Activated CD4-positive, alpha-beta memory T cell treated with anti-CD3 and anti-CD28 coated beads for 36 hours (primary cell): ENCODE measurements at places on chromosomes 12 and 14. TPM values are rescaled to one million over a fixed set of nuclear protein-coding genes. Genes with fewer than 3 reads are reported as not detected.

The KRT75 gene
- total RNA-seq = not detected

The KRT1 gene
- not detected for total RNA-seq

The ADCY4 gene
- total RNA-seq = 1.6 TPM

The ELK3 gene
- 24.1 TPM for total RNA-seq

The CFL2 gene
- 7.6 TPM for total RNA-seq

DNA sequence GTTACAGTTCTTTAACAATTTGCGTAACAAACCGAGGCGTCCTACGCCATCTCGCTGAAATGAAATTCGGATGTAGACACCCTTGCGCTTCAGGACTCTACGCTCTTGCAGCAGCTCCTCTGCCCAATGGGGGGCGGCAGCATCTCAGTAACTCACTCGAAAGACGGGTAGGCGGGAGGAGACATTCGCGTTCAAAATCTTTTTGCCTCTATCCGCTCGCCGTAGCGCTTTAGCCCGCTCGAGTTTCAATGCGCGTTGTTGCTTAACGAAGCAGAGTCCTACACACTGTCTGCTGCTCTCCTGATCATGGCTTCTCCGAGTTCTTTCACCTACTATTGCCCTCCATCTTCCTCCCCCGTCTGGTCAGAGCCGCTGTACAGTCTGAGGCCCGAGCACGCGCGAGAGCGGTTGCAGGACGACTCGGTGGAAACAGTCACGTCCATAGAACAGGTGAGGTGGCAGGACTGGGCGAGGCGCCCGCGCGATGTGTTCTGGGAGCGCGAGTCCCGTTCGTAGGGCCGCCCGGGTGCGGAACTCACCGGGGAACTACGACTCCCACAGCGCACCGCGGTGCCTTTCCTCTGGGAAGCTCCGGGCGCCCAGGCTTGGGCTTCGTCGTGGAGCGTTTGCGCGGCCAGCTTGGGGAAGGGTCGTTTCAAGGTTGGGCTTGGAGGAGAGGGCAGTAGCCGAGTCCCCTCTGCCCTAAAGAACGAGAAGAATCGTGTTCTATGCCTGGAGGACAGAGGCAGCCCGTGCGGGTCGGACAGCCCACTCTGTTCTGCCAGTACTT, at the start of gene FNTB:
FNTB (plus strand) TSS at position 248 of the 790 bp plus-strand sequence; CDS start at position 307, 59 bp downstream.
- peak within 1 kb of the TSS; percentile 98 for H3K27ac ChIP-seq
- peaks cover 39% of the 10 kb centered on the region for H3K4me1 ChIP-seq
- peak; percentile 95 for DNase-seq
- H3K4me3 ChIP-seq = peak within 1 kb of the TSS; percentile 98
- no peaks in the 10 kb centered on the region for H3K27me3 ChIP-seq
- H3K36me3 ChIP-seq = peaks cover 3% of the 10 kb centered on the region

DNA sequence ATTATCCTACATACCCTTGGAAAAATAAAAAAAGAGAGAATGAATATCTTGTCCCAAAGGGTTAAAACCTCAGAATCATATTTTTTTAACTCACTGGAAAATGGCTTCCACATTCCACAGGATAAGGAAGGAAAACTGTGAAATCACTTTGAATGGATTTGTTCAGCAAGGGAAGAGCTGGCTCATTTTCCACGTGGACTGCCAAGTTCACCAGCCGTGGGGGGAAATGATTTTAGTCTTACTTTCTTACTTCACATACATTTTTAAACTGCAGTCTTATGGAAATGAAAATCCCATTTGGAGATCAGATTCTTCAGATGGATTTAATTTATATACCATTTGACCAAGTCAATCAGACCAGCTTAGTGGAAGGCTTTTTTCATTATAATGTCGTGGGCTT, 29.9 kb upstream of the AEBP2 start:
- H3K27ac ChIP-seq = no peak overlapping the region
- peaks cover 3% of the 10 kb centered on the region for H3K4me1 ChIP-seq
- no peaks in the 10 kb centered on the region for H3K36me3 ChIP-seq
- DNase-seq = no peak

- no peak for DNase-seq
- H3K4me1 ChIP-seq = no peaks in the 10 kb centered on the region
- H3K27ac ChIP-seq = no peak overlapping the region
These were observed 8.8 kb upstream of the CCDC85C start for GRCh38 chr14:99612738-99613330.

- peaks cover 6% of the 10 kb centered on the region for H3K36me3 ChIP-seq
- no peak for DNase-seq
- no peak overlapping the region for H3K4me3 ChIP-seq
- H3K27me3 ChIP-seq = no peaks in the 10 kb centered on the region
These were observed 30.6 kb downstream of the CHGA start for GRCh38 chr14:92953526-92953925.

DNA sequence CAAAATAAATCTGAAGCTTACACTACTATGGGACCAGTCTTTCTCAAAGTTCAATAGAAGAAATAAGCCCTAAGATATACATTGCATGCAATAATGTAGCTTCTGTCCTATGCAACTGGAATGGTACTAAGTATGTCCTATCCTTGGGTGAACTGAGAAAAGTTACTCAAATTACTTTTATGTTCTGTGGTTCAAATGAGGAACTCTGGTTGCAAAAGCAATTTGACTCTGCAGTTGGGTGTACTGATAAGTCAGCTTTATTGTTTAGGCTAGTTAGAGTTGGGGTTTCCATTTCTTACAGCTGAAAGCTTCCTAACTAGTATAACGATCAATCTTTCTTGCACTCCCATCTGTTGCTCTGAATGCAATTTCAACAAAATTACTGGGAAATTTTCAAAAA, 29.2 kb downstream of the GPR135 start:
- no peaks in the 10 kb centered on the region for H3K4me1 ChIP-seq
- no peak overlapping the region for H3K27ac ChIP-seq
- no peak overlapping the region for H3K4me3 ChIP-seq
- DNase-seq = no peak
- H3K36me3 ChIP-seq = no peaks in the 10 kb centered on the region
- no peaks in the 10 kb centered on the region for H3K27me3 ChIP-seq

DNA sequence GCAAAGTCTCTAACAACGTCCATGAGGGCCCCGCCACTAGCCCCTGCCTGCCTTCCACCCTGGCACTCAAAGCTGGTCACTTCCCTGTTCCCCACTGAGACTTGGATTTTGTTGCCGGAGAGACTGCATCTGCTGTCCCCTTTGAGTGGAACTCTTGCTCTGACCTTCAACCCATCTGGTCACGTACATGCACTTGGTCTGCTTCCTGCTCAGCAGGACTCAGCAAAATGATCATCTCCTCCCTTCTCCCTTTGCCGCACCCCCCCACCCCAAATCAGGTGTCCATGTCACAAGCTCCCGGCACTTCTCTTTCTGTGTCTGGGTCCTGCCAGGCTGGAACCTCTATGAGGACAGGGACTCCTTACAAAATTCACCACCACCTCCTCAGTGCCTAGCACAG, 180.9 kb downstream of the CHST11 start:
- H3K27me3 ChIP-seq = no peaks in the 10 kb centered on the region
- DNase-seq = no peak
- peaks cover 54% of the 10 kb centered on the region for H3K4me1 ChIP-seq

GRCh38 chr12:77236066-77236465, 170.7 kb upstream of the E2F7 start:
- H3K4me3 ChIP-seq = no peak overlapping the region
- H3K36me3 ChIP-seq = no peaks in the 10 kb centered on the region
- no peak overlapping the region for H3K27ac ChIP-seq
- no peak for DNase-seq
- no peaks in the 10 kb centered on the region for H3K27me3 ChIP-seq

DNA sequence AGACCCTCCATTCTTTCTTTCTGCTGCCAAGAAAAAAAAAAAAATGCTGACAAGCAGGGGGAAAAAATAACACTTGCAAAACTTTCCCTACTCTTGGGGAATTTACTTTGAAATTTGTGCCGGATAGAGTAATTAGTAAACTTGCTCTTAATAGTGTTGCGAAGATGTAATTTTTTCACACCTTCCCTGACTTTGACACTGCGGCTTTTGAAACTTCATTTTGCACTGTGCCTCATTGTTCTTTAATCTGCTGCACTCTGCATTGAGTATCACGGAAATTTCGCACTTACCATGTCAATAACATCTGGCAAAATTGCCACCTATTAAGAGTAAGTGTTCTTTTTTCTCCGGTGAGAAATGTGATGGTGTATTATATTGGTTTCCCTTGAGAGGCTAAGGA, 596.1 kb downstream of the VRK1 start:
- H3K27ac ChIP-seq = no peak overlapping the region
- no peak overlapping the region for H3K4me3 ChIP-seq
- no peaks in the 10 kb centered on the region for H3K27me3 ChIP-seq
- H3K36me3 ChIP-seq = no peaks in the 10 kb centered on the region

GRCh38 chr14:20331053-20331613, 1.9 kb downstream of the CCNB1IP1 start:
- H3K36me3 ChIP-seq = peaks cover 27% of the 10 kb centered on the region
- H3K4me3 ChIP-seq = peak overlapping the region; percentile 50
- peak overlapping the region; percentile 58 for H3K27ac ChIP-seq
- H3K27me3 ChIP-seq = no peaks in the 10 kb centered on the region

- H3K36me3 ChIP-seq = no peaks in the 10 kb centered on the region
- no peaks in the 10 kb centered on the region for H3K27me3 ChIP-seq
- DNase-seq = no peak
- H3K4me3 ChIP-seq = no peak overlapping the region
- H3K27ac ChIP-seq = no peak overlapping the region
- peaks cover 2% of the 10 kb centered on the region for H3K4me1 ChIP-seq
These were observed 1.1 kb upstream of the GNB3 start for GRCh38 chr12:6839482-6840201.

- H3K4me3 ChIP-seq = no peak overlapping the region
- peaks cover 17% of the 10 kb centered on the region for H3K4me1 ChIP-seq
- DNase-seq = peak; percentile 34
- H3K27me3 ChIP-seq = no peaks in the 10 kb centered on the region
These were observed 32.5 kb downstream of the MPHOSPH9 start for GRCh38 chr12:123200414-123200813.

- H3K4me1 ChIP-seq = peaks cover 7% of the 10 kb centered on the region
- no peak overlapping the region for H3K27ac ChIP-seq
- H3K36me3 ChIP-seq = no peaks in the 10 kb centered on the region
- DNase-seq = no peak
- H3K27me3 ChIP-seq = peaks cover 16% of the 10 kb centered on the region
These were observed 313.2 kb upstream of the DIO3 start for GRCh38 chr14:101247842-101248725.

DNA sequence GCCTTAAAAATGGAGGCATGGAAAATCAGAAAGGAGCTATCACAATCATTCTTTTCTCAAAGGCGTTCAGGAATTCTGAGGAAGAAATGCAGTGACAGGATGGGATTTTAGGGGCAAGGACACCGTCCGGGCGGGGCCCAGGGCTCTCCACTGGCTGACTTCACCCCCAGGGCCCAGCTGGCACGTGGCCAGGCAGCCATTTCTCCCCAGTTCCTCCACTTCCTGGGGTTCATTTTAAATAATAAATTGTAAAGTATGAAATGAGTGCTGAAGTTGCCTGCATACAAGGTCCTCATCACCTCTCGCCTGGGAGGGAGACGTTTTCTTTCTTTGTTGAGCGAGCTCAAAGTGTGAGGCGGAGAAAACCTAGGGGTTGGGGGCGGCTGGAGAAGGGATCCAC, 73.8 kb downstream of the WDR20 start:
- H3K27ac ChIP-seq = no peak overlapping the region
- peaks cover 12% of the 10 kb centered on the region for H3K36me3 ChIP-seq
- no peak for DNase-seq
- no peak overlapping the region for H3K4me3 ChIP-seq
- H3K27me3 ChIP-seq = no peaks in the 10 kb centered on the region

DNA sequence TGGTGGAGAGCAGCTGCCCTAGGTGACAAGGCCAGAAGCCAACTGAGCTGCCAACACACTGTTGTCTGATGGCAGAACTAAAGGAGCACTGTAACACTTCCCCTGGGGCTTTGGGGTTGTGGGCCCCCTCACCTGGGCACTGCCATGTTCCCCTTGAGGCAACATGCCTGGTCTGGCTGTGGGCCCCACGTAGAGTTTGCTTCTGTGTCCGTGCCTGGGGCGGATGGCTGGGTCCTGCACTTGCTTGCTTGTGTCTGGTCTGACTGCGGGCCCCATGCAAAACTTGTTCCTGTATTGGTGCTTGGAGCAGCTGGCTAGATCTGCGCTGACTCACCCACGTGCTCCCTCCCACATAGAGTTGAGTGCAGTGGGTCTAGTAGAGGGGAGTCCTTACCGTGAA, 78.4 kb downstream of the MNAT1 start:
- H3K27ac ChIP-seq = no peak overlapping the region
- H3K36me3 ChIP-seq = peaks cover 16% of the 10 kb centered on the region
- H3K4me3 ChIP-seq = no peak overlapping the region
- no peaks in the 10 kb centered on the region for H3K4me1 ChIP-seq
- DNase-seq = no peak
